ENCODE measurements at places on chromosomes 6 and 20. TPM values are rescaled to one million over a fixed set of nuclear protein-coding genes. Genes with fewer than 3 reads are reported as not detected.
A peak's percentile ranks its signal among the peaks of the same experiment; 100 is the strongest.

Gene NOTCH4
- 11.3 TPM for total RNA-seq

Gene RNGTT
- total RNA-seq, result 8.2 TPM

Gene OPN5
- 0.71 TPM for total RNA-seq

Gene GMDS
- 6.6 TPM for total RNA-seq

- no peak for DNase-seq
Measured at GRCh38 chr6:108633436-108633835, 72.7 kb downstream of the FOXO3 start.

DNA sequence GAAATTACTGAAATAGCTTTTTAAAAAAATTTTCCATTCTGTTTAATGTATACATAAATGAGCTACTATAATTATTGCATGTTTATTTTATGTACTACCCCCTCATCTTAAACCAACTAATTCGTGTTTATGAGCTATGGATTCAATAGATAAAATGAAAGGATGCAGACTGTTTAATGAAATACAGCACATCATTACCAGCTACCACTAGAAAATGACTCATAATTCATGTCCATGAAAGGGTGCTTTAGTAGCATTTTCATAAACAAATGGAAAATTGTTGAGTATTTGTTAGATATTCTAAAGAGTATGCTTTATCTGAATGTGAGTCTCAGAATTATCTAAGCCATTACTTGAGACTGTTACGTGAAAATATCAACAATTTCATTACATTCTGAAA lies 1590.1 kb downstream of the HACE1 start:
- no peak for DNase-seq

GRCh38 chr6:71886184-71887005 lies at the start of gene RIMS1:
RIMS1 (plus strand) TSS chr6:71886550; CDS start chr6:71887024, 474 bp downstream.
- peak; percentile 39 for DNase-seq

DNA sequence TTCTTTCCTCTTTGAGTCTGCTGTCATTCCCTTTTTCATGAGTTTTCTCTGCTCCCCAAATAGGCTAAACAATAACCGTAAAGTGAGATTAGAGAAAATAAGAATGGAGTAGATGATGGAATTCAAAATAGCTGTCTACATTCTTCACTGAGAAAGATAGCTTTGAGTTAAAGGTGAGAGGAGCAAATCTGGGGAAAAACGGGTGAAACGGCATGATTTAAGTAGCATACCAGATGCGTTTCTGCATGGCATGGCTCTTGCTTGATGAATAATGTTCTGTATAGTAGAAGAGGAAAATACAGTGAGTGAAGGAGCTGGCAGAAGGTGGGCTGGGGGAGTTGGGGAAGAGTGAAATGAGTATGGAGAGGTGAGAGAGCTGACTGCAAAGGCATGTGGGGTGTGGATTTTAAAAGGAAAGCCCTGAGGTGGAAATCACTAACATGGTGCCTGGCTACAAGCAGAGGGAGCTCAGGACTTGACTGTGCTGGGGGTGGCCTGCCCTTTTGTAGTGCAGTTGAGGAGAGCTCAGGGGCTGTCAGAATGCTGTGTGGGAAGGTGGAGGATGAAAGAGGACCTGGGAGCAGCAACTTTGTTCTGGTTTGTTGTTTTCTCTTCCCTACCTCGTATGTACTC lies 8.8 kb downstream of the BICRAL start:
- no peak for DNase-seq

GRCh38 chr6:38068854-38069590 lies 249.5 kb downstream of the ZFAND3 start:
- no peak for DNase-seq

GRCh38 chr6:43645613-43645964 lies 753 bp downstream of the RSPH9 start:
- no peak for DNase-seq

- no peak for DNase-seq
Measured at GRCh38 chr6:88964509-88964908, 1.1 kb upstream of the RNGTT start.

DNA sequence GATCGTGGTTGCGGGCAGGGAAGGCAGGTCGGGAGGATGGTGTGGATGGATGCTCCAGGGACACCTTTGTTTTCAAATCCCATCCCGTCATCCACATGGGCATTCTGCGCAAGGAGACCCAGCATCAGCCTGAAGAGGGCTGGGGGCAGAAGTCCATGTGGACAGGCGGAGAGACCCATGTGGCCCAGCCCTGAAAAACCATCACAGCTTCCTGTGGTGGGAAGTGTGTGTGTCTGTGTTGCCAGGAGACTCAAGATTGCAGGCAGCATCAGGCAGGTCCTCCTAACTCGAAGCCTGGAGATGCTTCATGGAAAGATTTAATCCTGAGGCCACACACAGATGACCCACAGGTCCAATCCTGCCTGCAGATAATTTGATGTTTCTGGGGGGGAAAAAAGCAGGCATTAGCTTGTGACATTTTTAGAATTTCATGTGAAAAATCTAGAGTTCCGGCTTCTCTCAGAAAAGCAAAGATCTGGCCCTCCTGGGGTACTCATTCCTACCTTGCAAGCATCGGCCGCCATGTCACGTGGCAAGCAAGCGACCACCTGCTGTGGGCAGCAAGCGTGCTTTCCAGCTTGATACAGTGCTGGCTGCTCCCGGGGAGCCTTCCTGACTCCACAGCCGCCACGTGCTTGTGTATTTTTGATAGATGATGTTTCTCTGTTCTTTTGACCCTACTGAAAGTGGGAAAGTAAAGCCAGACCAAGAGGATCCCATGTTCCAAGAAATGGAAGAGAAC lies 25.8 kb downstream of the BCAS4 start:
- no peak for DNase-seq

DNA sequence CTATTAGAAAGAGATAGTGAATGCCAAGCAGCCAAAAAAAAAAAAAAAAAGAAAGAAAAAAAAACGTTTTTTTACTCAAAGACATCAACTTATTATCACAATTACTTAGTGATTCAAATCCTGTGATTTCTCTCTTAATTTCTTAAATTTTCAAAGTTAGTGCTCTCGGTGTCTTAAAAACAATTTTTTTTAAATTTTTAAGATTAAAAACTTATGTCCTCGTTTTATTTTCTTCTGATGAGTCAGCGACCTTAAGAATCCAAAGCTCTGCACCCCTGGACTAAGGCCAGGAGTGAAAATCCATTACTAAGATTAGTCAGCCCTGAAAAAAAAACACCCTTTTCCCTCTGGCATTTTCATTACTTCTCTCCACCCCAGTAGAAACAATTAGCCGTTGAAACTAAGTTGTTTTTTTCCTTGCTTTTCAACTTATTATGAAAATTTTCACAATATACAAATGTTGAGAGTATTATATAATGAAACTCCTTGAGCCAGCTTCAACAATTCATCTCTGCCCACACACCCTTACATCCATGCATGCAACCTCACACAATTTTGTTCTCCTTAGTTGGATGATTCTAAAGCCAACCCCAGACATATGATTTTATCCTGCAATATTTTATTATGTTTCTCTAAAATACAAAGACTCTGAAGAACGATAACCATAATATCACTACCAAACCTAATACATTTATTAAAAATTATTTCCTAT lies 85.6 kb upstream of the CARMIL1 start:
- DNase-seq, result no peak

DNA sequence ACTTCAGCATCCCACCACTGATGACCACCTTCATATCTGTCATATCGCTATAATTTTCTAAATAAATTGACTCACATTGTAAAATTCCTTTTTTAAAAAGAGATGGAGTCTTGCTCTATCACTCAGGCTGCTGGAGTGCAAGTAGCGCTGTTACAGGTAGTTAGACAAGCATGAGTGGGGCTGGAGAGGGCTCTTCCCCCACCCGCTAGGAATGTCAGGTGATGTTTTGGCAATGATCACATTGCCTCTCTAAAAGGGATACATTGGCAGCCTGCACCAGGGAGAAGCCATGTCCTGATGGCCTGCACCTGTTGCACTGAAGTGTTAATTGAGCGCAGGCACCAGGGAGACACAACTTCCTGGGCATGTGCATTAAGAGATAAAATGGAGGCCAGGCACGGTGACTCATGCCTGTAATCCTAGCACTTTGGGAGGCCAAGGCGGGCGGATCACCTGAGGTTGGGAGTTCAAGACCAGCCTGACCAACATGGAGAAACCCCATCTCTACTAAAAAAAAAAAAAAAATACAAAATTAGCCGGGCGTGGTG lies 16.9 kb upstream of the SLC22A16 start:
- no peak for DNase-seq

GRCh38 chr6:53723331-53723730 lies 57.8 kb upstream of the KLHL31 start:
- DNase-seq, result no peak

GRCh38 chr6:1383729-1384548 lies 5.4 kb upstream of the FOXF2 start:
- DNase-seq, result no peak

DNA sequence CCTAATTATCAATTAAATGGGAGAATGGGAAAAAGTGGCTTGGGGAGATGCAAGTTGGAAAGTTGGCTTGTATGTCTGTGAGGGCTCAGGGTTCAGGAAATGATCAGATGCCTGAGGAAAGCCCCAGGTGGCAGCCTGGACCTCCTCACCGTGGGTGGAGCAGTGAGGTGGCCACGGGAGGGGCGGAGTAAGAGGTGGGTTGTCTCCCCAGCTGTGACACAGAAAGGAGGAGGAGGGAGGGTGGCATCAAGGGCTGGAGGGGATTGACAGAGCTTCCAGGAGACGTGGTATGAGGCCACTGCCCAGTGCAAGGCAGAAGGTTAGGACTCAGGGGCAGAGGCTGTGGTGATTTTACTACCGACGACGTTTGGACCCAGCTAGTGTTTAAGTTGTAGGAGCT lies 672.2 kb downstream of the PRKN start:
- no peak for DNase-seq

DNA sequence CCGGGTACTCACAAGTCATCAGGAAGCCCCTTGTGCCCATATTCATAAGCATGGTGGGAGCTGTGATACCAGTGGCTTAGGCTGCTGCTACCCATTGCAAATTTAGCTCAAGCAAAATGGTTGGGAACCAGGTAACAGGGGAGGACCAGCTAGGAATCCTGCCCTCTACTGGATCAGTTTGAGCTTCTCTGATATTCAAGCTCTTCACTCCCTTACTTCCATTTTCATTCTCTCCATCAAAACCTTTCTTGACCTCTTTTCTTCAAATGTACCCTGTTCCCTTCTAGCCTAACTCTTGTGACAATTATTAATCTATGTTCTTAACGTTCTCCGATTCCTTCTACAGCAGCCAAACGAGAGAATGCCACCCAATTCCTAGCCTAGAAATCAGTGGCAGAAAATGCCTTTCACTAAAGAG lies 9.7 kb downstream of the NOL7 start:
- DNase-seq, result no peak

- no peak for DNase-seq
Measured at GRCh38 chr6:142518126-142518525, 216.3 kb downstream of the ADGRG6 start.

- DNase-seq, result no peak
Measured at GRCh38 chr6:26025047-26025893, 62.0 kb upstream of the HFE start.
